ENCODE measurements at places on chromosomes 12 and 14. TPM values are rescaled to one million over a fixed set of nuclear protein-coding genes. Genes with fewer than 3 reads are reported as not detected.
A peak's percentile ranks its signal among the peaks of the same experiment; 100 is the strongest.

- H3K27ac ChIP-seq = no peak overlapping the region
- H3K36me3 ChIP-seq = peaks cover 14% of the 10 kb centered on the region
- no peaks in the 10 kb centered on the region for H3K27me3 ChIP-seq
- no peak for DNase-seq
- H3K4me1 ChIP-seq = peaks cover 39% of the 10 kb centered on the region
- H3K4me3 ChIP-seq = no peak overlapping the region
These were observed 14.5 kb downstream of the R3HDM2 start for GRCh38 chr12:57416039-57416996.

DNA sequence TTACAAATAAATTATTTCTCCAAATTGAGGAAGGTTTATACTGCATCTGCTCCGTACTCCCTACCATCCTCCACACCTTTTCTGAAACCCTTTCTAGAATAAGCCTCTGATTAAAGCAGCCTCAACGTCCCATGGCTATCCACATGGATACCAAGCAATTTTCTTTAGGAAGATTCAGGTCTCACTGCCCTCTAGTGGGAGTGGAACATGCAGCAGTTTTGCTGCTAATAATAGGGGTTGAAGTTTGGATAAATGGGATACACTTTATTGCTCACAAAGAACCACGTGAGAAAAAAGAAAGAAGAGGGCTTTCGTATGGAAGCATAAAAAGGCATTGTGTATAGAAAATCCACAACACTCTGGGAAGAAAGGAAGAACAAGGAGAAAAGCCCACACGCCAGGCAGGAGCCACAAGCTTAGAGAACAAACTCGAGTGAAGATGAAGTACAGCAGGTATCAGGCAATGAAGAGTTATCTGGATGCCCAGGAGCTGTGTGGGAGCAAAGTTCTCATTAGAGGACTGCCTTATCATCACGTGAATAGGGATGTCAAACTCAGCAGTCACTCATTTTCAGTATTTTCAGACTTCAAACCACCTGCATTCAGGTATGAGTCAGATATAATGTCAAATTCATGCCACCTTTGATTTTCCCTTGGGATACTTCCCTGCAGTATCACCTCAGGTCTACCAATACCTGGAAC, 45.8 kb downstream of the CCER1 start:
- no peak overlapping the region for H3K27ac ChIP-seq
- H3K27me3 ChIP-seq = peaks cover 2% of the 10 kb centered on the region
- peak; percentile 5 for DNase-seq
- no peaks in the 10 kb centered on the region for H3K4me1 ChIP-seq

DNA sequence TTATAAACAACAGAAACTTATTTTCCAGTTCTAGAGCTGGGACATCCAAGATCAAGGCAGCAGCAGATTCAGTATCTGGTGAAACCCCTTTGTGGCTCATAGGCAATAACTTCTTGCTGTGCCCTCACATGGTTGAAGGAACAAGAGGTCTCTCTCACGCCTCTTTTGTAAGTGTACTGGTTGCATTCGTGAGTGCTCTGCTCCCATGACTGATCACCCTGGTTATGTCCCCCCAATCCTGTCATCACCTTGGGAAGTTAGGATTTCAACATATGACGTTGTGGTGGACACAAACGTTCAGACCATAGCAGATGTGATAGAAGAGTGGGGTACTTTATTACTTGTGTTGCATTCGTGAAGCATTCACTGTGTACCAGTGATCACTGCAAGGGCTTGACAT, 184.0 kb downstream of the SRGAP1 start:
- no peak for DNase-seq
- no peak overlapping the region for H3K27ac ChIP-seq
- no peak overlapping the region for H3K4me3 ChIP-seq
- no peaks in the 10 kb centered on the region for H3K4me1 ChIP-seq

- no peak overlapping the region for H3K27ac ChIP-seq
- H3K36me3 ChIP-seq = no peaks in the 10 kb centered on the region
- no peak overlapping the region for H3K4me3 ChIP-seq
These were observed 1065.0 kb downstream of the LRFN5 start for GRCh38 chr14:42671636-42672035.

The ADIPOR2 gene
- 52.6 TPM for total RNA-seq

DNA sequence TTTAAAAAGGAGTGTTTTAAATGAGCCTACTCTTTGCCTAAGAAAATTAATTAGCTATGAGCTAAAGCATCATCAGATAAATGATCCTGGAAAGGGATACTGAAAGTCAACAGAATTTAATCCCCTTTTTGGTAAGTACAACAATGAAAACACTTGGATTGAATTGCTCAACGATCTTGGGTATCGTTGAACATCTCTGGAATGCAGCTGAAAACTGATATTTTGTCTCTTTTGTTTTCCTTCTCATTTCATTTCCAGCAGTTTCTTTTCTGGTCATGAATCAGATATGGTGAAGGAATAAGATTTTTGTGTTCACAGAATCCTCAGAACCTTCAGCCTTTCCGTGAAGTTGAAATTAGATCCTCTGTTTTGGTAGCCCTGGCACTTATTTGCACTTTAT, 771.2 kb downstream of the FSCB start:
- no peak overlapping the region for H3K27ac ChIP-seq
- H3K27me3 ChIP-seq = no peaks in the 10 kb centered on the region
- no peaks in the 10 kb centered on the region for H3K36me3 ChIP-seq
- H3K4me3 ChIP-seq = no peak overlapping the region
- no peaks in the 10 kb centered on the region for H3K4me1 ChIP-seq

The COPS7A gene
- 38.3 TPM for total RNA-seq

- no peak overlapping the region for H3K27ac ChIP-seq
- no peaks in the 10 kb centered on the region for H3K27me3 ChIP-seq
- no peak overlapping the region for H3K4me3 ChIP-seq
- no peak for DNase-seq
- H3K36me3 ChIP-seq = peaks cover 7% of the 10 kb centered on the region
- no peaks in the 10 kb centered on the region for H3K4me1 ChIP-seq
These were observed 67.6 kb downstream of the AACS start for GRCh38 chr12:125132698-125133400.

- H3K27me3 ChIP-seq = no peaks in the 10 kb centered on the region
- H3K4me1 ChIP-seq = peaks cover 31% of the 10 kb centered on the region
- DNase-seq = no peak
- peaks cover 41% of the 10 kb centered on the region for H3K36me3 ChIP-seq
These were observed 1.1 kb downstream of the RHNO1 start for GRCh38 chr12:2877953-2878732.

The PNP gene
- 160 TPM for total RNA-seq

- H3K27me3 ChIP-seq = no peaks in the 10 kb centered on the region
- no peak overlapping the region for H3K4me3 ChIP-seq
- H3K36me3 ChIP-seq = no peaks in the 10 kb centered on the region
- no peak for DNase-seq
- no peaks in the 10 kb centered on the region for H3K4me1 ChIP-seq
These were observed 221.2 kb downstream of the TRHDE start for GRCh38 chr12:72493407-72493806.

DNA sequence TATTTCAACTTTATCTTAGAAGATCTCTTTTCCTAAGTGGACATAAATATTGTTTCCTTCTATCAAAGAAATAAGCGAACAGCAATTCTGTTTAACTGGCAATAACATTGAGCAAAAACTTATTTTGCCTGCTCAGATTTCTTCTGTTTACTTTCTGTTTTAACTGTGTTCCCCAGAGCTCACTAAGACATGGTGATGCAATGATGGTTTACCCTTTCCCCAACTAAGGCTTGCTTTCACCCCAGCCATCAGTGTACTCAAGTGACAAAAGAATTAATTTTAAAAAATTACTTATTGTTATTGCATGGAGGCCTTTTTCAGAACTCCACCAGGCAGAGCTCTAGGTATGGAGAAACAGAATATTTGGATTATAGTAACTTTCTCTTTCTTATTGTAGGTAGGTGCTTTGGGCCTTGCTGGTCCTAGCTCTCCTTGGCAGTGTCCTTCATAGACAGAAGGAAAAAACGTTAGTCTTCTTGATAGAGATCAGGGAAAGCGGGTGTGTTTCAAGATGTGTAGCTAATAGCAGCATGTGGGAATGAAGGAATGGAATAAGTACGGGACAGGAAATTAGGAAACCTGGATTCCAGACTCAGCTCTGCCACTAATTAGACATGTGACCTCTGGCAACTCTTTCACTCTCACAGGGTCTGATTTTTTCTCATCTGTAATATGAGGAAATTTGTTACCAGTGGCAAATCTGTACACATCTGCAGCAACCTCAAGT, 14.6 kb upstream of the DDHD1 start:
- H3K4me1 ChIP-seq = no peaks in the 10 kb centered on the region
- H3K27ac ChIP-seq = no peak overlapping the region
- no peak overlapping the region for H3K4me3 ChIP-seq
- no peak for DNase-seq

GRCh38 chr12:69339999-69340398, 8.2 kb upstream of the LYZ start:
- no peak for DNase-seq
- no peaks in the 10 kb centered on the region for H3K27me3 ChIP-seq
- no peak overlapping the region for H3K4me3 ChIP-seq

The TPH2 gene
- not detected for total RNA-seq

The RGS6 gene
- 0.57 TPM for total RNA-seq

The RPL41 gene
- 5,101 TPM for total RNA-seq

DNA sequence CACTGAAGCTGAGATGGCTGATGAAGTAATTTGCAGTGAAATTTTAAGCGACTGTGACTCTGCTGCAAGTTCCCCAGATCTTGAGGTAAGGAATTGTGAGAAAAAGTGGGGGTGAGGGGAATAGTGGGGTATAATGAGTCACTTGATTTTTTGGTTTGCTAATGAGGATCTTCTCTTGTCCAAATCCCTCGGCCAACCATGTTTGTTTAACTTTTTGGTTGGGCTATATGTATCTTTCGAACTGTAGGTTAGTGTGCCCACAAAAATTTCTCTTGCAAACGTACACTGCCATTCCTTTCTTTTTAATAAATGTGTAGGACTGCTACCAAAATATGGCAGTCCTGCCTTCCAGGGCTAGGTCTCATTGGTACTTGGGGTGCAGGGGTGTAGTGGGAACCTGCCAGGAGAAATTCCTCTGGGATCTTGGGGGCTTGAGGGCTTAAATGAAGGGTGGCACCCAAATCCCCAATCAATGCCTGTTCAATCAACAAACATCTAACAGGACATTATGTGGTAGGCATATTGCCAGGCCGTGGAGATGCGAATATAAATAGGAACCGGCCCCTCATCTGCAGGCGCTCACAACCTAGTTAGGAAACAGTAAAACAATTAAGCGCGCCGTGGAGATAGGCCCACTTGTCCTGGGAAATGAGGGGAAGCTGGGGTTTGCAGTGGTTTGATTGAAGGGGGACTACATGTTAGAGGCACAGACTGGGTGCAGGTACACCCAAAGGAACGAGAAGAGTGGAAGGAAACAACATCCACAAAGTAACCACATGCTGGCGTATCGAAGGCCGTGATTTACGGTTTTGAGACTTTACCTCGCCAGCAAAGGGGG, 1.3 kb upstream of the PABPN1 start:
- no peaks in the 10 kb centered on the region for H3K27me3 ChIP-seq
- H3K4me1 ChIP-seq = peaks cover 25% of the 10 kb centered on the region
- H3K4me3 ChIP-seq = peak overlapping the region; percentile 93

Data from activated CD4-positive, alpha-beta T cell treated with anti-CD3 and anti-CD28 coated beads for 36 hours (primary cell).